Dermis blood vessel endothelial cell (primary cell): ENCODE measurements at places on chromosomes 7 and 10.
A peak's percentile ranks its signal among the peaks of the same experiment; 100 is the strongest.

GRCh38 chr7:107130487-107131220 lies 38.1 kb upstream of the HBP1 start:
- DNase-seq: no peak

DNA sequence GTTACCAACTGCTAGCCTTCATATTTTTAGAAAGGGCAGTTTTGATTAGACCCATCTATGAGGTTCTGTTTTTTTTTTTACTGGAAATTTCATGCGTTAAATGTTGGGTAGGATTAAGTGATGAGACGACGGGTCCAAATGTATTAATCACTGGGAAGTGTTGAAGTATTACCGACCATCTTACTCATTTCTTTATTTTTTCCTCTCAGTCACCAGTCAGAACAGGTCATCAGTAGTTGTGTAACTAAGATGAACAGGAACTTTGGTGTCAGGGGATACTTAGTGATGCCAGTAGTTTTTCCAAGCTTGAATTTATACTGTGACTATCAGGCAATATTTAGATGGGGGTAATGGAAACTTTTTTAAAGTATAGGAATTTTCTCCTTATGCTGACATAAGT lies 14.2 kb downstream of the TFAM start:
- DNase-seq: no peak

GRCh38 chr7:108045669-108046068 lies 42.7 kb upstream of the LAMB1 start:
- DNase-seq: no peak

GRCh38 chr10:122930140-122930539 lies 19.7 kb downstream of the FAM24A start:
- DNase-seq: no peak

GRCh38 chr10:77963901-77964300 lies 37.3 kb upstream of the DLG5 start:
- DNase-seq: no peak

- DNase-seq: no peak
Observed at GRCh38 chr10:125520968-125521367, 162.0 kb downstream of the TEX36 start.

DNA sequence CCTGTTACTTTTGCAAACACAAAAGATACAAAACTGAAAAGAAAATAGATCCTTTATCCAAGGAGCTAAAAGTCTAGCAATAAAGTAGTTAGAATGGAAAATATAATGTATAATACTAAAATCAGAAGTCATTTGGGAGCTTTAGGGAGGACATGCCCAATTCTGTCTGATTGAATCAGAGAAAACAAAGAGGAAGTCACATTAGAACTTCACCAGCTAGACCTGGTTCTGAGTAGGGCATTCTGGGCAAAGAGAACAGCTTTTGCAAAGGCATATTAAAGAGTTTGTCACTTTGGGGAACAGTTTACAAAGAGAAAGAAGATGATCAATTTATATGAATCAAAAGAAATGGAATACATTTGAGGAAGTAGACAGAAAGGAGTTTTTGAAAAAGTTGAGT lies 107.0 kb upstream of the PRSS1 start:
- DNase-seq: no peak

GRCh38 chr7:132508724-132509353 lies 67.4 kb downstream of the PLXNA4 start:
- no peak for DNase-seq

GRCh38 chr10:44689368-44689767 lies 221.8 kb upstream of the TMEM72 start:
- no peak for DNase-seq

DNA sequence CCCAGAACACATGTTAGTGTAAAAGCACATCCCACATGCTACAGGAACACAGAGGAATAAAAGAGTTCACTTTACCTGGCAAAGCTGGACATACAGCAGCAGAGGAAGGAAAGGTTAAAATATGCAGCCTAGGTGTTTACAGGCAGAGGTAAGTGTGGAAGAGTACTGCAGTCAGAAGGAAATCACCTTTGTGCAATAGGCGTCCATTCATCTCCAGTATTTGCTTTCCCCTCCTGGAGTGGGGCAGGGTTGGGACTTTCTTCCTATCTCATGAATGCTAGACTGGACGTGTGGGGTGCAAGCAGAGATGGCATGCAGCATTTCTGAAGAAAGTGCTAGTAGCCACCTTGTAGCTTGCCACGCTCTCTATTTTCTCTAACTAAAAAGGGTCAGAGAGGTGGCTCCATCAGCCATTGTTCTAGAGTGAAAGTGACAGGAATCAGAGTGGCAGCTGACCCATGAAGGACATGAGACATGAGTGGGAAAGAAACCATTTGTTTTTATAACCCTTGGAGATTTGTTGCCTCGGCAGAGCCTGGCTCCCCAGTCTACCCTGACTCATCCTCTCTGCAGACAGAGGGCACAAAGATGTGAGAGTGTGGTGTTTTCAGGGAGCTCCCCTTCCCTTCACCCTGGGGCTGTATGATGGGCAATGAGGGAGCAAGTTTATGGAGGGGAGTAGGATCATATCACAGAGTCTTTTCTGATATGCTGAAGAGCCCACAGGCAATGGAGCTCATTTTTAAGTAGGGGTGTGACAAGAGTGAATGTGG lies 101.2 kb upstream of the SEC61G start:
- DNase-seq: no peak

- DNase-seq: peak; percentile 83
Observed at GRCh38 chr10:69639291-69640195, 9.5 kb downstream of the FAM241B start.

DNA sequence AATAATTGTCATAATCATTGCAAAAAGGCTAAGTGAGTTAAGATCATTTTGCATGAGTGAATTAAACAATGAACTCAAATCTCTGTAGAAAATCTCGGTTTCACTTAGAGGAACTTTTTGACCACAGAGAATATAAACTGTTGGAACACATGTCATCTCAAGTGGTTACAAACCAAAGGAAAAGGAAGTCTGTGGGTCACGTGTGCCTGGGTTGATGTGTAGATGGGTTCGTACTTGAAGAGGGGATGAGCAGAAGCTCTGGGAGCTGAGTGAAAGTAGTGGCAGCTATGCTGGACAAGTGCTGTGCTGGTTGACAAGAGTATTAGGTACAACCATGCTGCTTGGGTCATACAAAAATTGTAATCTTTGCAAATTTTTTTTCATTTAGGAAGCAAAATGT lies 35.0 kb downstream of the GLRX3 start:
- DNase-seq: no peak

GRCh38 chr10:123475466-123475865 lies 190.7 kb upstream of the GPR26 start:
- no peak for DNase-seq

DNA sequence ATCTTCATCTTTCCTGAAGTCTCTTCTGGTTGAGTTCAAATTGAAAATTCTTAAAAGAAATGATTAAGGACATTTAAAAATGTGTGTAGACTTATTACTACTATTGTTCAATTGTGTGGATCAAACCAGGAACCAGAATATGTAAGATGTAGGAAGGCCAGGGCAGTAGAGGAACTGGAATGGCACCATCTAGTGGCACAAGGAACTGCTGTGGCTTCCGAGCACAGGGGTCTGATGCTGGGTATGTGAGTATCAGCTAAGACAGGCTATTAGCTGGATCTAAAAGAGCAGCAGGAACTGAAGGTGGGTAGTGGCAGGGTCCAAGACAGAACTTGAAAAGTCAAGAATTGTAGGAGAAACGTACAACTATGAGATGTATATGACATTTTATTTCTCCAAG lies 247.3 kb downstream of the SEMA3A start:
- peak; percentile 7 for DNase-seq

- no peak for DNase-seq
Observed at GRCh38 chr10:538895-539294, 150.6 kb downstream of the DIP2C start.

GRCh38 chr10:10778959-10779358 lies 238.7 kb upstream of the CELF2 start:
- no peak for DNase-seq

DNA sequence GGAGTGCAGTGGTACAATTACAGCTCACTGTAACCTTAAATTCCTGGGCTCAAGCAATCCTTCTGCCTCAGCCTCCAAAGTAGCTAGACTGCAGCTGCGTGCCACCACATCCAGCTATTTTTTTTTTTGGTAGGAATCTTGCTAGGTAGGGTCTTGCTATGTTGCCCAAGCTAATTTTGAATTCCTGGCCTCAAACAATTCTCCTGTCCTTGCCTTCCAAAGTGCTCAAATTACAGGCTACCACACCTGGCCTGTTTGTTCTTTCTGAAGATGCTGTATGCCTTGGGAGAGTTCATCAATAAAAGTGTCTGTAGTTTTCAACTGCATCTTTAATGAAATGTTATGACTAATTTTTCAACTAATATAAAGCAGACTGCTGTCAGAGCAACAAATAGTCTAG lies 452 bp downstream of the SAMD9 start:
- peak; percentile 5 for DNase-seq

DNA sequence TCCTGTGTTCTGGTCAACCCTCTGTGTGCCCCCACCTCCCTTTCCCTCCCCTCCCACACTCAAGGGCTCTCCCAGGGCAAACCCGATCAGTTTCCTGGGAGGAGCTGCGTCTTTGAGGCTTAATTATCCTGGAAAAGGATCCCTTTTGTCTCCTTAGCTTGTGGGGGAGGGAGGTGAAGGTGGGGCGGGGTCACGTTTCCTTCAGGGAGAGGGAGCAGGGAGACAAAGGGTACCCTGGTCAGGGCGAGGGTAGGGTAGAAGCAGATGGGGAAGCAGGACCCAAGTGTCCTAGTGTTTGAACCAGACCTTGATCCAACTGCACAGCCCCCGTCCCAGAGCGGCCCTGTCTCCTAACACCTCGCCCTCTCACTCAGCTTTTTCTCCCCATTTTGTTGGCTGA lies 90.1 kb downstream of the HIF1AN start:
- no peak for DNase-seq

DNA sequence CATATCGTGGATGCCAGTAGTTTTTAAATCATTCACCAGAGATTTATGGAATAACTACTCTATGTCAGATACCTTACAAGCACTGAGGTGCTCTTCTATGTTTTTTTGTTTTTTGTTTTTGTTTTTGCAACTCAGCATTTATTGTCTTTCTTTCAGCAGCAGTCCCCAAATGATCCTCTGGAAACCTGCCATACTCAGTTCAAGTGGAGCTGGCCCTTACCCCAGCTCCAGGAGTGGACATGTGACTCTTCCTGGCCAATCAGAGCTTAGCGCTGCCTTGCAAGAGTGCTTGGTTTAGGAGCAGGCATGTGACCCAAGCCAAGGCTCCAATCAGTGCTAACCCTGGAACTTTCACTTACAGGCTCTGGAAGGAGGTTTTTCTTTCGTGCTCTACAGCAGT lies 356.6 kb upstream of the ZMIZ1 start:
- DNase-seq: no peak

GRCh38 chr10:24493165-24493564 lies 230.5 kb downstream of the ARHGAP21 start:
- peak; percentile 24 for DNase-seq

DNA sequence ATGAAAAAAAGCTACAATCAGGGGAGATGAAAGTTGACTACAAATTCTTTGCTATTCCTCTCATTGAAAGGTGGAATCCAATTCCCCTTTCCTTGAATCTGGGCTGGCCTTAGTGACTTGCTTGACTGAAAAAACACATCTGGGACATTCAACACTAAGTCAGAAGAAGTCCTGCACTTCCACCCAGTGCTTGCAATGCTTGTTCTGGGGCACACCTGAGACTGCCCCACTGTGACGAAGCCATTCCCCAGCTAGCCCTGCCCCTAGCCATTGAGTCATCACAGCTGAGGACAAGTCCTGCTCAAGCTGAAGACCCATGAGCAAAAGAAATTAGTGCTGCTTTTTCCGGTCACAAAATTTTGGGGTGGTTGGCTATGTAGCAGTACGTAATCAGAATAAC lies 19.2 kb upstream of the GRID1 start:
- DNase-seq: no peak

- DNase-seq: peak; percentile 61
Observed at GRCh38 chr7:43454936-43455518, 127.9 kb upstream of the STK17A start.

DNA sequence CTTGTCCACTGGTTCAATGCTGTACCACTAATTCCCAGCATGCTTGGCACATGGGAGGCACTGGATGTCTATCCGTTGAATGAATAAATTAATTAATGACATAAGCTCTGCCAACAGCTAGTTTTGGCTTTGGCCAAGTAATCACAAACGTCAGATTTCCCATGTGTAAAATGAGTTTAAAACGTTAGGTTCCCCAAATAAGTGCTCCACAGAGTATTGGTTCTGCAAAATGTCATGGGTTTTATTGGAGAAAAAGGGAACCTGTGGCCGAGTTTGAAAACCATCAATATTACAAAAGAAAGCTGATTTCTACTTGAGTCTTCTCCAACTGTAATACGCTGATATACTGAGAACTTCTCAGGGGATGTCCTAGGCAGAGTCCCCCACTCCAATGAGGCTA lies 23.2 kb downstream of the ELMO1 start:
- DNase-seq: no peak

DNA sequence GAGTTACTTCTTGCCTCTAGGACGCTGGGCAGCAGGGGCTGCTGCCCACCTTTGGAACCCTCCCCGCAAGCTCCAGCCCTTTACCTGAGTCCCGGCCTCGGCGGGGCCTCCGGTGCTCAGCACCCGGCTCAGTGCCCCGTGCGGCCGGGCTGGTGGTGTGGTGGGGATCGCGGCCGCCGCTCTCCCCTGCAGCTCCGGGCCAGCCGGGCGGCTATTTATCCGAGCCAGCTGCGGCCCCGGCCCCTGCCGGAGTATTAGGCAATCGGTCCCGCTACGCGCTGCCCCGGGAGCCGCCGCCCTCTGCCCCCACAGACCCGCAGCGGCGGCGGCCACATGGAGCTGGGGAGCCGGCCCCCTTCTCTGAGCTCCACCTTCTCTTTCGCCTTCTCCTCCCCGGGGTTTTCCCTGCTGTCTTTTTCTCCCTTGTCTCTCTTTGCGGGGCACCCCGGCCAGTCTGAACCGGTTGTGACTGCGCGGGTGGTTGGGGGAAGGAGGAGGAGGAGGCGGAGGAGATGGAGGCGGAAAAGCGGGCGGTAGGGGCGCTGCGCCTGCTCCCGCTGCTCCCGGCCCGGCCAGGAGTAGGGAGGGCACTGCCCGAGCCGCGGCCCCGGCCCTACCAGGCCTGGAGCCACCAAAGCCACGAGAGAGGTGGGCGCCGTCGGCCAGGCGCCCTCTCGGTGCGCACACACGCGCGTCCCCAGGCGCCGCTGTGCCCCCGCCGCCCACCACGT lies at the start of gene SLC16A9:
Gene SLC16A9, minus strand, starts transcription at position 456 of the 731 bp plus-strand sequence. CDS start 25,559 bp downstream, outside the sequence.
- peak; percentile 32 for DNase-seq

GRCh38 chr7:45658716-45659495 lies 84.7 kb downstream of the ADCY1 start:
- DNase-seq: no peak
